Right renal pelvis (tissue), 4 donors: ENCODE measurements at places on chromosomes 11 and 22. TPM values are rescaled to one million over a fixed set of nuclear protein-coding genes. Genes with fewer than 3 reads are reported as not detected.

DNA sequence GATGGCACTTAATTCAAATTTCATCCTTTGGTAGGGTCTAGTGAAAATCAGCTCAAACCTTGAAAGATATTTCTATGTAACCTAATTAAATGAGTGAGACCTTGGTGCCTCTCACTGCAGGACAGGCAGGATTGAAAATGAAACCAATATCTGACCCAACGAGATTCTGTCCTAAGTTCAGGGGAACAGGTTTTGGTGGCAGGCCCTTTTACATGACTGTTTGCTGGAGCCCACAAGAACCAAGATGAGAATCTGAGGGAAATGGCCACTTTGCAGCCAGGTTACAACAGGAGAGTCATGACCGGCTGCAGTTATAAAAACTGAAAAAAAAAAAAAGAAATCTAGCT lies 130.2 kb downstream of the TRIM44 start:
- no peak for DNase-seq

Gene SLC2A11
- 27.6 TPM for polyA plus RNA-seq

DNA sequence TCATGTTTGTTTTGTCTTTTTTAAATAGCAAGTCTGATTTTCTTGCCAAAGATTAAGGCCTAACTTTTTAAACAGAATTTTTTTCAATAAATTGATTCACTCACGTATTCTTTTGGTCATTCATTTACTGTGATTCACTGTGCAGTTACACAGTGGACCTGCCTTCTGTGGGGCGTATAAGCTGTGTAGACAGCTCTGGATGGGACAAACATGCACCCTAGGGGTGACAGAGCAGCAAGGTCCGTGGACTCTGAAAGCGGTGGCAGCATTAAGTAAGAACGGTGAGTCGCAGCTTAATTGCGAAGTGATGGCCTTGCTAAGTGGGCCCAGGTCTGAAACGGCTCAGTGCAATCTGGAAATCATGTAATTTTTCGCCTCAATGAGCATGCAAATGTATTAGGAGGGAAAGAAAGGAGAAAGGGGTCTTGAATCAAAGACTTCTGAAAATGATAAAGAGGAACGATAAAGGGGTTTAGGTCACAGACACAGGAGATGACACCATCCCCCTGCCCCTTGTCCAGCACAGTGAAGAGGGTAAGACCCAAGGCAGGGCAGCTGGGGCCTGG lies 113.1 kb downstream of the SPATA19 start:
- no peak for DNase-seq

DNA sequence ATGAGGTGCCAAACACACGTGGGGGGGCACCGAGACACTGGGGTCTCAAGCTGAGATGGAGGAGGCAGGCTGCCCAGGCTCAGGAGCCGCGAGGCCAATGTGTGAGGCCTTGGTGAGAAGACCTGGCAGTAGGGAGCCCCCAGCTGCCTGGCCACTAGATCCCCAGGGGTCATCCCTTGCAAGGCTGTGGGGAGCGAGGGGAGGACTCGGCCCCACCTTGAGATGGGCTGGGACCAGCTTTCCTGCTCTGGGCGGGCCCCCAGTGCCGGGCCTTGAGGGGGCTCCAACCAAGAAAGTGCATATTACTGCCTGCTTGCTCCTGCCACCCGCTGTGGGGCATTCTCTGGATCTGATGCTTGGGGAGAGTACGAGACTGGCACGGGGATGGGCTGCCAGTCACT lies 107.0 kb downstream of the CTTN start:
- no peak for DNase-seq

Gene GLYATL1
- 178 TPM for polyA plus RNA-seq

DNA sequence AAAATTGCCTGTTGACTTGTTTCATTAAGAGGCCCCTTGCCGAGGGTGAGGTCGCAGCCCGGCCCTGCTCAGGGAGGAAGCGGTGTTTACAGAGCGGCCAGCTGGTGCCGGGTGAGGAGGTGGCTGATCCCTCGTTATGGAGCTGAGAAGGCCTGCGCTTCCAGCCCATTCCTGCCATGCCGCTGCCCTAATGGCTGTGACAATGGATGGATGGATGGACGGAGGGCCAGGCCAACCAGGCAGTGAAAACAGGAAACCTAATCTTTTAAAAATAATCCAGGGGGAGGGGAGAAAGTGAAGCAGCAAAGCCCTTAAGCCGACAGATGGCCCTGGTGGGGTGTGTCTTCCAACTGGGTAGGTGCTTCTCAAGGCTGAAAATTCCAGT lies 38.5 kb downstream of the BCR start:
- peak; percentile 59 for DNase-seq

GRCh38 chr22:36900880-36901279 lies 12.5 kb upstream of the CSF2RB start:
- DNase-seq = no peak

DNA sequence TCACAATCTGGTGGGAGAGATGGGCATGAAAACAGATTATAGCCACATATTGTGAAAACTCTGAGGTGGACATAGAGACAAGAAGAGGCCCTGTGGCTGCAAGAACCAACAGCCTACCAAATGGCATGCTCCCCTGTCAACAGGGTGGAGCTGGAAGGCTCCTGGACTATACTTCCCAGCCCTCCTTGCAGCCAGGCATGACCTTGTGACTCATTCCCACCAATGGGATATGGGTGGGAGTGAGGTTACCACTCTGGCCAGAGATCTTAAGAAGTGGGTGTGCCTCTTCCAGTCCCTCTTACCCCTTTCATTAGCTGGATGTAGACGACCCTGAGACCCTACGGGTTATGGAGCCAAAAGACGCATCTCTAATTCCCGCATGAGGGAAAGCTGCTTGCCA lies 126.4 kb upstream of the ZBED5 start:
- no peak for DNase-seq

GRCh38 chr11:114318361-114318760 lies 22.2 kb downstream of the NNMT start:
- no peak for DNase-seq

DNA sequence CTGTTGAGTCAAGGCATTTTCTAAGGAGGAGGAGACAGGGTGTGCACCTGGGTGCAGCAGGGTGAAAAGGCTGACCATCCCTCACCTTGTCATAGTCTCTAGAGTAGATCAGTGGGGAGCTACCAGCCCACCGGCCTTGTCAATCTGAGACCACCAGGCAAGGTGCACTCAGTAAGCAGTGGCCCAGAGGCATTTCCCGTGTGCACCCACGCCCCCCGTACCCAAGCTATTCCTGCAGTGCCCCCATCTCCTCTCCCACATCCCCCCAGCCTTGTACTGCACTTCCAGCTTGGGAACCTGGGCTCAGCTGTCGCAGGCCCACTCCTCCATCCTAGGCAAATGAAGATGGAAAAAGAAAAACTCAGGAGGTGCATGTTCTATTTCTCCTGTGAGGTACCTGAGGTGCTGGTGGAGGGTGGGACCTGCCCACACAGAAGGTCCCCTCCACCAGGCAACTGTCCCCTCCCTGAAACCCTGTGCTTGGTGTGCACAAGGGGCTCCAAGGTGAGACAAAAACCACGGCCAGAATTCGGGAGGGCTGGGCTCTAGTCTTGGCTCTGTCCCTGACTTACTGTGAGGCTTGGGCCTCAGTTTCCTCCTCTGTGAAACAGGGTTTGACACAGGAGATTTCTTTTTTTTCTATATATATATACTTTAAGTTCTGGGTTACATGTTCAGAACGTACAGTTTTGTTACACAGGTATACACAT lies 8.4 kb downstream of the P2RY2 start:
- no peak for DNase-seq

Gene GSTT2
- 1.9 TPM for polyA plus RNA-seq

GRCh38 chr11:31141789-31142188 lies 227.8 kb downstream of the DCDC1 start:
- DNase-seq = peak; percentile 31

Gene C11orf97
- polyA plus RNA-seq = 0.16 TPM

DNA sequence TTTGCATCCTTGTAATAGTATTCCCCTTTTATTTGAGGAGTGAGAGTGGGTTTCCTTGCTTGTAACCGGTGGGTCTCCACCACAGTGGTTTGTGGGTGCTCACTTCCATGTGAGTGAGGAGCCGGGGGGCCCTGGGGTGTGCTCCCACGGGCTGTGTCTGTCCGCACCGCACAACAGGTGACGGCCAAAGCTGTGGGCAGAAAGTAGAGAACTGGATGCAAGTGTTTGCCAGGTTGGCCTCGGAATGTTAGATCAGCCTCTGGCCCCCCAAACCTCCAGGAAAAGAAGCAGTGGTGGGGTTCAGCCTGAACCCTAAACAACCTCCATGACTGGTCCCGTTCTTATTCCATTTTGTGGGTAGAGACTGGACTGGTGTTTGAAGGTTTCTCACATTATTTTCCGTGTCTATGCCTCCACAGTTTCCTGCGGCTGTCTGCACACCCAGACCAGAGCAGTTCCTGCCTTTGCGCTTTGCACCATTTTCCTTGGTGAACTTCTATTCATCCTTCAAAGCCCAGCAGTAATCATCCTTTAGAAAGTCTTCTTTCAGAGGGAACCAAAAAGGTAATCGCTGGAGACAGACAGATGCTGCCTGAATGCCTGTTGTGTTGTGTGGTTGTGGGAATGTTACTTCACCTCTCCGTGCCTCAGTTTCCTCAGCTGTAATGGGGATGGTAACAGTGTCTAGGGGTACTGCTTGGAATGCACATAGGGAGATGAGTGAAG lies 77.2 kb downstream of the MYEOV start:
- DNase-seq = no peak
